Chondrocyte (in vitro differentiated cells): ENCODE measurements at places on chromosomes 13 and 19. TPM values are rescaled to one million over a fixed set of nuclear protein-coding genes. Genes with fewer than 3 reads are reported as not detected.

The CYP4F3 gene
- not detected in 3 replicates for total RNA-seq

The MAP4K1 gene
- 0.23 to 1.4 TPM (median 1.4 TPM) in 3 replicates for total RNA-seq

The PRTN3 gene
- not detected in 3 replicates for total RNA-seq

The MIA gene
- 1.4 to 2.6 TPM (median 2.4 TPM) in 3 replicates for total RNA-seq

The SHISA2 gene
- total RNA-seq = 59.5 to 115 TPM (median 113 TPM) in 3 replicates
